NCI-H1417 treated with DMSO at 0.1 percent for 48 hours (cell line): ENCODE measurements at places on chromosomes 12 and 14.

GRCh38 chr12:75781532-75782046 is 250.0 kb downstream of the PHLDA1 start:
- no peak for DNase-seq

DNA sequence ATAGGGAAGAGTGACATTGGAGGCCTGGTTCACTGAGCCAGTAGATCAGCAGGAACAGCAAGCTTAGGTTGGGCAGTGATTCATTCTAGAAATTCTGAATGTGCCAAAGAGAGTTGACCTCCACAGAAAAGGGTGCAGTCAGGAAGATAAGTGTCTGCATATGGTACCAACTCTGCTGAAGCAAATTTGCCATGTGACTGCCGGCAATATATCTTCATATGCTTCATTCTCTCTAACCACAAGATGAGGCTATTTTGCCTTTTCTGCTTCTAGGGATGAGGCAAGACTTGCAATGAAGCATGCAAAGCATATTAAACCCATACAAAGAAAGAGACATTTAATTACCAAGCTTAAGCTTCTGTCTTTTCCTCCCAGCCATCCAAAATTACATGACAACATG is 13.6 kb downstream of the CCDC198 start:
- DNase-seq, result no peak

- no peak for DNase-seq
These were observed 150.9 kb upstream of the PLEKHG7 start for GRCh38 chr12:92551853-92552397.

DNA sequence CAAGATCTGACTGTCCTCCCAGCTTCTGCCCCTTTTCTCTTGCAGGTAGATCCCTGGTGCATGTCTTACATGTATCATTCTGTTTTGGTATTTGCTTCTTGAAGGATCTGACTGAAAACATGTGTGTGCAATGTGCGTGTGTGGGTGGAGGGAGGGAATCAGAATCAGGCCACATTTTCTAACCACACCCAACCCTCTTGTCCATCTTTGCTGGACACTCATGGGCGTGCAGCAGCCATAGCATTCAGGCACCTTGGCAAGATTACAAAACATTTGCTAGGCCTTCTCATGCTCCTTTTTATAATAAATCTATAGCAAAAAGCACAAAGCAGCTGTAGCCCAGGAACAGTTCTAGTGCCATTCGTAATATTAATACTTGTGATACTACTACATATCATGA is 233.6 kb upstream of the E2F7 start:
- no peak for DNase-seq
